Activated CD4-positive, alpha-beta memory T cell treated with anti-CD3 and anti-CD28 coated beads for 36 hours (primary cell): ENCODE measurements at places on chromosomes 5 and 9.

DNA sequence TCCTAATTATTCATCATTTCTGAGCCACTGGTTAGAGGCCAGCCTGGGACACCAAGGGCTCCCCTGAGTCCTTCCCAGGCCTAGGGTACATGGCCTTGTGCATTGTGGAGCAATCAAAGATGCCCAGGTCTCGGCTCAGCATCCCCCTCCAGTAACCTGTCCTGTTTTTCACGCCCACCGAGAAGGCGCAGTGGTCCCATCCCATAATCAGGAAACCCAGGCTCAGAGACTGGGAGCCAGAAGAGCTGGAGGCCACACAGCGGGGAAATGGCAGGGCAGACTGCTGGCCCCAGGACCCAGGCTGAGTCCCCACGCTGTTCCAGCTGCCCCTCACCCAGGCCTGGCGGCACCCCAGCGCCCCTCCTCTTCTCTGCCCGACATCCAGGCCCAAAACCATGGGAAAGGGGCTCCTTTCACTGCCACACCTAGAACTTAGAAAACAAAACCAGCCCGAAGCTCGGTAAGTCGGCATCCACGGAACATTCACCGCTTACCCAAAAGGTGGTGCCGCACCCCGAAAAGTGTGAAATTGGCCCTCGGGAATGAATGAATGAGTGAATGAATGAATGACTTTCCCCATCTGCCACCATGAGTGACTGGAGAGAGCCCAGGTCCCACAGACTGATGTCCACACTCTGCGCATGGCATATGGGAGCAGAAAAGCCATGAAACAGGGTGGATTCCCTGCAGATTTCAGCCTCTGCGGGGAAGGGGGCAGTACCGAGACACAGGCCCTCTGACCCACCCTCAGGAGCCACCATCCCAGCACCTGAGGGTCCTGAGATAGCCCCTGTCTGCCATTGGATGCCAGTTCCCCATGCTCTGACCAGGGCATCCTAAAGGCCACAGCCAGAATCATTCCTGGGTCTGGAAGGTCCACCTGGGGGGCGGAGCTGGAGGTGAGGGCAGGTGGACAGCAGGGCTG lies 132.5 kb downstream of the OLFM1 start:
- no peak for DNase-seq

GRCh38 chr9:68720656-68721313 lies 15.7 kb downstream of the PIP5K1B start:
- no peak for DNase-seq

GRCh38 chr5:10248378-10249260 lies 1.1 kb downstream of the ATPSCKMT start:
- peak; percentile 17 for DNase-seq

GRCh38 chr5:172885597-172886340 lies 51.7 kb downstream of the ERGIC1 start:
- no peak for DNase-seq

DNA sequence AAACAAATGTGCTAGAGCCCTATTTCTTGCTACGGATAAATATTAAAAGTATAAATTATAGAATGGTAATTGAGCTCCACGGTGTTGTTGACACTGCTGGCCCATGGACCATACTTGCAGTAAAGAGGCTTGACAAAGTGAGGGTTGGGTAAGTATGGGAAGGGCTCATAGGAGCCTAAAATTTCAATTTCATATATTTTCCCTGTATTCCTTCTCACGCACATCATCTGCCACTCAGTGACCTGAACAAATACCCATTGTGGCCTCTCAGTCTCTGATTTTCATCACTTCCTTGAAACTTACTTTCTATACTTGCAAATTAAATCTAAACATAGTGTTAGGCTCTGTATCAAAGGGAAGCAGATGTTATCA lies 116.5 kb downstream of the PIK3R1 start:
- DNase-seq = no peak

- no peak for DNase-seq
Measured at GRCh38 chr9:82920154-82920553, 142.8 kb downstream of the RASEF start.

DNA sequence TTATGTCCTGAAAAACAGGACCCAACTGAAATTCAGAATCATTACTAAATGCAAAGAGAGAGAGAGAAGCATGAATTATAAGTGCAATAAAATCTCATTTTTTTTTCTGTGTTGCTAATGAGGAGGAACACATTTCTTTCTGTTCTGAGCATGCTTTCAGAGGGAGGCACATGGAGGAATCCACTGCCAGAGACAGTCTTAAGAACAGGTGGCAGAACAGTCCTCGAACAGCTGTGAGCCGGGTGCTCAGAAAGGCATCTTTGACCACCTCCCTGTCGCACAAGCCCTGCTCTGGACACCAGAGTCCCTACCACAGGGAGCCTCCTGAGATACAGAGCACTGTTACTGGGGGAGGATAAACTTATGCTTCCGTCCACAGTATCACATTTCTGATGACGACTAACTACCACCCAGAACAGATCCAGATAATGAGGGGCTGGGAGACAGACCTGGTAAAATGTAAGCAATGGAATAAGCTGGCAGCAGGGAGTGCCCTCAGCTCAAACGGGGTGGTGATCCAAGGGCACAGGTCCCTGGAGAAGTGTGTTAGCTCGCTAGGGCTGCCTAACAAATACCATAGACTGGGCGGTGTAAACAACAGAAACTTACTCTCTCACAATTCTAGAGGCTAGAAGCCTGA lies 134.0 kb downstream of the SLC1A3 start:
- DNase-seq = no peak

DNA sequence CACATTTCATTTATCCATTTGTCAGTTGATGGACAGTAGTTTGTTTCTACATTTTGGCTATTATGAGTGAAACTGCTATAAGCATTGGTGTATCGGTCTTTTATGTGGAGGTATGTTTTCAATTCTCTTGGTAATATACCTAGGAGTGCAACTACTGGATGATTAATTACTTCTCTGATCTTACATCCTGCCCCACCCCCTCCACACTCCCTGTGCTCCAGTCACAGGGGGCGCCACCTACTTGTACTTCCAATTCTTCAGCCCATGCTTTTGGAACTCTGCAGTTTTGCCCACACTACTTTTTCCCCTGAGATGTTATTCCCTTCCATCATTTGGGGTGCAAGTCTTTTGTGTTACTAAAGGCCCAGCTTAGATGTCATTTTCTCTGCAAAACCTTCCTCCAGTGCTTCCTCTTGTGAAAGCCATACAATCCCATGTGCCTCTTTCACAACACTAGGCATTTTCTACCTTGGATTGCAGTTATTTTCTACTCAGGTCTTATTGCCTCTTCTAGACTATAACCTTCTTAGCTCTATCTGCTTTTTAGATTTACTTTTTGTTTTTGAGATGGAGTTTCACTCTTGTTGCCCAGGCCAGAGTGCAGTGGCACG lies 42.1 kb downstream of the SEC61B start:
- peak; percentile 61 for DNase-seq
